ENCODE measurements at places on chromosomes 12 and 14.

- DNase-seq: no peak
Observed at GRCh38 chr12:58670623-58671022, 249.7 kb downstream of the LRIG3 start.

GRCh38 chr14:26088275-26088674 lies 509.6 kb downstream of the NOVA1 start:
- no peak for DNase-seq

GRCh38 chr12:109020146-109020795 lies 597 bp downstream of the SVOP start:
- no peak for DNase-seq

- no peak for DNase-seq
Observed at GRCh38 chr12:3035815-3036702, 41.1 kb upstream of the TSPAN9 start.

DNA sequence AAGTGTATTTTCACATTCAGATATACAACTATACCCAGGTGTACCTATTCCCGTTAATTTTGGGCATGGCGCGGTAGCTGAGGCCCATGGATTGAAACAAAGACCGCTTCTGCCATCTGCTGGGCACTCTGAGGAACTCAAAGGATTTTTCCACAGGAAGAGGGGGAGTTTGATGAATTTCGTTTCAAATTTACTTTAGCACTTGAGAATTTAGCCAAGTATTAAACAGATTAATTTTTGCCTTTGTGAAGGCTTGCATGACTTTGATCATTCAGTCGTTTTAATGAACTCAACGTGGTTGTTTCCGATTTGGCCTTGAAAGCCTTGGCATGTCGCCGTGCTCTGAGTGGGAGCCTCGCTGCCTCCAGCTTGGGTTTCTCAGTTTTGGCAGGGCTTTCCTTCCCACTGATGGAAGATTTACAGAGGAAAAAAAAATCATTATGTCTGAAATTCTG lies 153.2 kb upstream of the DDHD1 start:
- DNase-seq: peak; percentile 93

GRCh38 chr12:119153477-119154434 lies 25.0 kb upstream of the HSPB8 start:
- DNase-seq: no peak

DNA sequence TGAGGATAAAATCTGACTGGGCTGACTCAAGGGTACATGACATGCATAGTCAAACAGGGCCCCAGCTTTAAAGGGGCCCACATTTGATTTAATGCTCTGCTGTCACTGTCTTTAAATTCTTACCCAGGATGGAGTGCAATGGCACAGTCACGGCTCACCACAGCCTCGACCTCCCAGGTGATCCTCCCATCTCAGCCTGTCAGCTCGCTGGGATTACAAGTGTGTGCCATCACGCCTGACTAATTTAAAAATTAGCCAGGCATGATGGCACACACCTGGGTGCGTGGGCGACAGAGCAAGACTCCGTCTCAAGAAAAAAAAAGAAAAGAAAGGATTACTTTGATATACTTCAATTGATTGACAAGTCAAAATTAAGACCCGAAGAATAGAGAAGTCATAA lies 9.2 kb upstream of the PLBD1 start:
- DNase-seq: no peak

DNA sequence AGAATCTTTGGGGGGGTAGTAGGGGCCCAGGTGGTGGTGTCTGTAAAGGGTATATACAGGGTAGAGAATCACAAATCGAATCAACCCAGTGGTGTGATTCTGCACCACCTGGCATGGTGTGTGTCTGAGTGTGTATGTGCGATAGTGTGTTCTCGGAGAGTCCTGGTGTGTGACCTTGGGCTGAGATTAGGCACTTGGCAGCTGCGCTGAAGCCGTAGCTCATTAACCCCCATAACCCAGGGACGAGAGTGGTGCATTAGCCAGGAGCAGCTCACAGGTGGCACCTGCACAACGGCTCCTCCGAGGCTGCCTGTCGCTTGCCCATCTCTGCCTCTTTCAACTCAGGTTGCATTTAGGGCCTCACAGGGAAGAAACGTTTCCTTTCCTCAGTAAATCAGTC lies 15.6 kb upstream of the TESC start:
- no peak for DNase-seq

GRCh38 chr12:46763230-46763629 lies 62.6 kb downstream of the SLC38A4 start:
- DNase-seq: no peak

DNA sequence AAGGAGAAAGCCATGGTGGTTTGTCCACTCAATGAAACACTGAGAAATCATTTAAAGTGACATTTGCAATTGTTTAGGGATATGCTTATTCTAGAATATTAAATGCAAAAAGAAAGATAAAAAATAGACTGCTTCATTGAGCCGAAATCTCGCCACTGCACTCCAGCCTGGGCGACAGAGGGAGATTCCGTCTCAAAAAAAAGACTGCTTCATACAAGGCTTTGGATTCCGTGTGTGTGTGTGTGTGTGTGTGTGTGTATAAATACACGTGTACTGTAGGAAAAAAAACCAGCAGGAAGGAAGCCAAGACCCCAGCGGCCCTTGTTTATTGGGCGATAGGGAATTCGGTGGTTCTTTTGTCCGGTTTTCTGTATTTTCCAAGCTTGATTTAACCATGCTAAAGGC lies 3.2 kb upstream of the ZNF839 start:
- peak; percentile 88 for DNase-seq

DNA sequence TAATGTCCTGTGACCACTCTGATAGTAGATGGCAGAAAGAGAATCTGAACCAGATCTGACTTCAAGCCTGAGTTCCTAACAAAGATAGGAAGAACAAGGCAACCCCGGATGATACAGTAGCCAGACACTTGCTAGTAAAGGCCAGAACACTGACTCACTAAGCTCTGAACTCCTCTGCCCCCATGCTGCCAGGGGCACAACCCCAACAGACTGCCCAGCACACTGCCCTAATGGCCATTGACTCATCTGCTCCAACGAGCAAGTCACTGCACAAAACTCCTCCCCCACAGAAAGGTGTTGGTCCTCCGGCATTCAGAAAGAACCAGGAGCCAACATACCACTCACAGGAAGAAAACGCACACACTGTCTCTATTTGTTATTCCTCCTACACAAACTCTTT lies 179.6 kb upstream of the NUDT4 start:
- no peak for DNase-seq

DNA sequence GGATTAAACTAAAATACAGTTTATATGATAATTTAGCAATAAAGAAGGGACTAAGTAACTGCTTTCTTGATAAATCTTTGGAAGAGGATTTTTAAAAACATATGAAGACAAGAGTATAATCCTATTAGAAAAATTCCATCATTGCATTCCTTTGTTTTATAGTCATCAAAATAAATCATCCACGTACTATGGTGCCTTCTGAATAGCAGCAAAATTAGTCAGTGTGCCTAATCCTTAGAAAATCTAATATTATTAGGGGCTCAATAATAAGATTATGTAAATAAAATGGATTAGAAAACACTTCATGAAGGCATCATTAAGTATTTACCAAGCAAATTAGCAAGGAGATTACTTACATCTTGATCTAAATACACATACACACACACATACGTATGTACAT lies 102.1 kb downstream of the KCNH5 start:
- DNase-seq: no peak

- peak; percentile 78 for DNase-seq
Observed at GRCh38 chr14:92426237-92426636, 87.3 kb upstream of the RIN3 start.

- DNase-seq: no peak
Observed at GRCh38 chr12:21459474-21459873, 22.0 kb downstream of the PYROXD1 start.

DNA sequence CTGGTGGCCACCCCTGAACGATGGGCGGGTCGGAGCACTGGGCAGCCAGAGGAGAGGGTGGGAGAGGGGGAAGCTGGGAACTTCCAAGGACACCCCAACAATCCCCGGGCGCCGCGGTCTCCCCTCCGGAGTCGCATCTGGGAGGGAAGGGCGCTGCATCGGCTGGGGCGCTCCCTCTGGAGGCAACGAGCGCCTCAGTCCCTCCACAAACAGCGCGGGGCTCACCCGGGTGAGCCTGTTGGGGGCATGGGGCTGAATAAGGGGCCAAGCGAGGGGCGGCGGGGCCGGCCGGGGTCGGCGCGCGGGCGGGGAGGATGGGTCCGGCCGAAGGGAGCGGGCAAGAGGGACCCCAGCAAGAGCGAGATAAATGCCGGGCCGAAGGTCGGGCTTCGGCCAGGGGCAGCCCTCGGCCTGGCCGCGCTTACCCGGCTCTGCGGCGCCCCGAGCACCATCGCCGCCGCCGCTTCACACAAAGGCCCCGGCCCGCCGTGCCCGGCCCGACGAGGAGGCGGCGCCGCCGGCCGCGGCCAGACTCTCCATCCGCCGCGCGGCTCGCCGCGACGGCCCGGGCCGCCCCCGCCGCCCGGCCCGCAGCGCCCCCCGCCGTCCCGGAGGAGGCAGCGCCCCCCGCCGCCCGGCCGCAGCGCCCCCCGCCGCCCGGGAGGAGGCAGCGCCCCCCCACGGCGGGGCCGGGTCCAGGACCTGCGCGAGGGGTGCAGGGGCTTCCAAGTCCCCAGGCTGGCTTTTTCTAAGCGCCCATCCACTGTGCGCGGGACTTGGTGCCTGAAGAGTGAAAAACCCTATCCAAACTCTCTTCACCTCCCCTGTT lies at the start of gene ZBTB39:
Gene ZBTB39, minus strand, starts transcription at position 567 of the 829 bp plus-strand sequence. CDS start 1,629 bp downstream, outside the sequence.
- no peak for DNase-seq

- no peak for DNase-seq
Observed at GRCh38 chr12:8453796-8454195, 2.0 kb upstream of the CLEC6A start.

DNA sequence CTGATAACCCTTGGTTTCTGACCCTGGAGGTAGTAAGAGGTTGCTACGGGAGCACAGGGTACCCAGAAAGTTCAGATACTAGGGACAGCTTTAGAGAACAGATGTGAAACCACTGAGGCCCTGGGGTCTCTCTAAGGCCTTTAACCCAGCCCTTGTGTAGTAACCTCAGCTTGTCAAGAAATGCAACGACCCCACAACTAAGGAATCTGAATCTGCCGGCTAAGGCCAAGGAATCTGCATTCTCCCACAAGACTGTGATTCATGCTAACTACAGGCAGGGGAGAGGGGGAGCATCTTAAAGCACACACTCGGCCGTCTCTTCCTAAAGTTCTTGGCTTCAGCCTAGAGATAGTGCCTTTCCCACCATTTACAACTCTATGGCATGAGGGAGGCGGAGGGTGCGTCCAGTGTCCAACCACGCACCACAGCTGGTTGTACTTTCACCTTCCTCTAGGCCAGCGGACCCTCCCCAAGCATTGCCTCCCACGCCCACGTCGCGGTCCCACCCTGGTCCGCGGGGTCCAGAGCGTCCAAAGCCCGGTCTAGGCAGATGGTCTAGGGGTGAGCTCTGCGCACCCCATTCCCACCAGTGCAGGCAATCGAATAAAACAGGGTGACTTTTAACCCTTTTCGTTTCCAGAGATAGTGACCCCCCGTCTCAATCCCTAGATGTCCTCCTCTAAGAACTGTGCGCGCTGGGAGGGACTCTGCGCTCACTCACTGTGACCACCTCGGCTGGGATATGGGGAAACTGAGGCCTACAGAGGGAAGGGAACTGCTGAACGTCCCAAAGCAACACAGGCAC lies 735 bp upstream of the VASH1 start:
- no peak for DNase-seq

GRCh38 chr14:50978888-50979287 lies 34.6 kb upstream of the PYGL start:
- no peak for DNase-seq

- no peak for DNase-seq
Observed at GRCh38 chr14:77189479-77189878, 7.9 kb downstream of the TMEM63C start.

DNA sequence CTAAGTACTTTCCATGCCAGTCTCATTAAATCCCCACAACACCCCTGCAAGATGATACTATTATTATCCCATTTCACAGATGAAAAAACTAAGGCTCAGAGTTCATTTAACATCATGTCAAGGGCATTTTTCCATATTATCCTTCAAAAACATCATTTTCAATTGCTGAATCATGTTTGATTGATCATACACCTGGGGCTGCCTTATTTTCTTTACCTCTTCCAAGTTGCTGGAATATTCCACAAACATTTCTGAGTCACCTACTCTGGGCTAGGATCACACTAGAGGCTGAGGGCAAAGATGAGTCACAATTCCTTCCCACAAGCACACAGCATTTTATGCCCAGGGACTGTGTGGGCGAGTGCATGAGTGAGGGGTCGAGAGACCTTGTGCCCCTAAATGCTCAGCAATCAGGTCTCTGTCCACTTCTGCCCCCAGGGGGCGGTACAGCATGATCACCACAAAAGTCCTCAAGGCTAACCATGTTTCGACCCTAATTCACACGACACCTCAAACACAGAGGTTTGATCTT lies 14.1 kb upstream of the TMEM119 start:
- peak; percentile 76 for DNase-seq

GRCh38 chr14:97380539-97380941 lies 583.4 kb downstream of the VRK1 start:
- no peak for DNase-seq

- no peak for DNase-seq
Observed at GRCh38 chr12:130196827-130197226, 34.6 kb downstream of the FZD10 start.

DNA sequence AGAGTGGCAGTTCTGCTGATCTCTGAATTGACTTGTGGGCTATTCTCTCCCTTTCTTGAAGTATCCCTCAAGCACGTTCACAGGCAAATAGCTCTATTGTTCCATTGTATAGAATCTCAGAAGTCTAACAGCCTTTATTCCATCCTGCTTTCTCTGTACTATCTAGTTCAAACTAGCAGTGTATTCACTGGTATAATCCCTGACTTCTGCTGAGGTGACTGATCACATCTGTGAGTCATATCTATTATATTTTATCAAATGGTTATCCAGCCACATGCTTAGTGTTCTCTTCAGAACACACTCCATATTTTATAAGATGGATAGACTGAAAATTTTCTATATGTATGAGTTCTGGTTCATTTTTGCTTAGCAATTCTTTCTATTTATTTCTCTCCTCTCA lies 866.1 kb downstream of the C12orf50 start:
- no peak for DNase-seq

- DNase-seq: peak; percentile 45
Observed at GRCh38 chr12:127125607-127126259, 1141.2 kb upstream of the TMEM132C start.

- no peak for DNase-seq
Observed at GRCh38 chr12:122001466-122002209, 20.0 kb upstream of the BCL7A start.

DNA sequence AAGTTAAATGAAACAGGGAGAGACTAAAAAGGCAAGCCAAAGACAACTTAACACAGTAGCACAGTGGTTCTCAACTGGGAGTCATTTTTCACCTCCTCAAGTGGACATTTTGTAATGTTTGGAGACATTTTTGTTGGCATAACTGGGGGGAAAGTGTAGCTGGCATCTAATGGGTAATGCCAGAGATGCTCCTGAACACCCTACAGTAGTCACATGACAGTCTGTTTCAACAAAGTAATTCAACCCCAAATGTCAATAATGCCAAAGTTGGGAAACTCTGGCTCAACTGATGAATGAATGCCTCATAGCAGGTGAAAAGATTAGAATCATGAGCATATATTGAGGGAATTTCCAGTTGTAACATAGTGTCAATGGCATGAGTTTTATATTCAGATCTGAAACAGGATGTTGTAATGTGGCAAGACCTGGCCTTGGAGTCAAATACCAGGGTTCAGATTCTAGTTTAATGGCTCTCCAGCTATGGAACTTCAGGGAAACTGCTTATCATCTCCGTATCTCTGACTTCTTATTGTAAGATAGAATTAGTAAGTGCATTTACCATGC lies 2.4 kb upstream of the OR4K5 start:
- DNase-seq: no peak

GRCh38 chr12:93243382-93243688 lies 134.4 kb upstream of the NUDT4 start:
- no peak for DNase-seq

GRCh38 chr14:95527387-95528002 lies 7.4 kb upstream of the GLRX5 start:
- DNase-seq: no peak
